ENCODE measurements at places on chromosomes 5 and 9.

GRCh38 chr5:77080905-77081304 lies 6.2 kb downstream of the ZBED3 start:
- DNase-seq: no peak

- no peak for DNase-seq
These were observed 30.4 kb upstream of the SLC2A8 start for GRCh38 chr9:127366594-127366993.

DNA sequence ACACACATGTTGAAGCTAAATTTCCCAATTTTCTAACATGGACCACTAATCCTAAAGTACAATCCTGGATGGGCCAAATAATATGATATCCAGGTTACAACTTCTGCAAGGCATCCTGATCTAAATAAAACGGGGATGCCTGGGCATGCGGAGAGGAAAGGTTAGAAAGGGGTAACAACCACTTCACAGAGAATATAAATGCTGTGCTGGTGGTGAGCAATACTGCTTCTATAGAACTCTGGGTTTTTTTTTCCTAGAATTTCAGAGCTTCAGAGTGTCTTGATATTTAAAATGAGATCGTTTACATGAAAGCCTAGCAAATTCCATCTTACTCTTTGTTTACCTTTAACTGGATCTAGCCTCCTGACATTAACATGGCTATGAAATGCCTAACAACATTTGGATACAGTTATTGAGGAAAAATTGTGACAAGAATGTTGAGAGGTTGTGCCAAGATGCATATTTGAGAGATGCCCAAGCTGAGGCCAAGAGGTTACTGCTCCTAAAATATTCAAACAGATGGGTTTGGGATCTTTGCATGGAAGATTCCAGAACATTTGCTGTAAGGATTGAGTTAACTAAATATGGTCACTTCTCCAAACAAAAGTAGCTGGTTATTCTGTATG lies 22.4 kb downstream of the TNFAIP8 start:
- DNase-seq: no peak

DNA sequence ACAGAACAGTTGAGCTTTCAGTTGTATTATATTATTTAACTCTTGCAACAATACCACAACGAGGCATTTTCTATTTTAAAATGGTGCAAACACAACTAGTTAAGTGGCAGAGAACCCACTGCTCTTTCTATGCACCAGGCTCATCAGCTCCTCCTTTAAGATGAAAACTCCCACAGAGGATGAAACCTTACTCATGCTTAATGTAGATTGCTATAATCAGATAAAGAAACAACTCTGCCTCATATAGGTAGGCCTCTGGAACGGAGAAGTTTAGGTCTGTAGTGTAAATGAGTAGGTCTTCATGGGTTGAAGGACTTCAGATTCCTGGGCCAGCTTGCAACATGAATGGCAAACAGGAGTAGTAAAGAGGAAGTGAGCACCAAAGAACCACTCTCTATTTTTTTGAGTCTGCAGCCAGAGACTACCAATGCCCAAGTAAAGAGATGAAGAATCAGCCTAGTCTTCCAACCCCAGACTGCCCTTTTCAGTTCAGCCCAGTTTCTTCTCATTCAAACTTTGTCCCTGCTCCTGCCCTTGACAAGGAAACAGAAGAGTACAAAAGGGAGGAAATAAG lies 33.9 kb downstream of the HACD4 start:
- DNase-seq: no peak

GRCh38 chr5:32935283-32935682 lies 224.2 kb downstream of the NPR3 start:
- no peak for DNase-seq

- no peak for DNase-seq
These were observed at the start of gene PCDHGA5 for GRCh38 chr5:141363952-141364660. Gene PCDHGA5 (plus strand): TSS chr5:141364162. CDS start chr5:141364331, 169 bp downstream.

DNA sequence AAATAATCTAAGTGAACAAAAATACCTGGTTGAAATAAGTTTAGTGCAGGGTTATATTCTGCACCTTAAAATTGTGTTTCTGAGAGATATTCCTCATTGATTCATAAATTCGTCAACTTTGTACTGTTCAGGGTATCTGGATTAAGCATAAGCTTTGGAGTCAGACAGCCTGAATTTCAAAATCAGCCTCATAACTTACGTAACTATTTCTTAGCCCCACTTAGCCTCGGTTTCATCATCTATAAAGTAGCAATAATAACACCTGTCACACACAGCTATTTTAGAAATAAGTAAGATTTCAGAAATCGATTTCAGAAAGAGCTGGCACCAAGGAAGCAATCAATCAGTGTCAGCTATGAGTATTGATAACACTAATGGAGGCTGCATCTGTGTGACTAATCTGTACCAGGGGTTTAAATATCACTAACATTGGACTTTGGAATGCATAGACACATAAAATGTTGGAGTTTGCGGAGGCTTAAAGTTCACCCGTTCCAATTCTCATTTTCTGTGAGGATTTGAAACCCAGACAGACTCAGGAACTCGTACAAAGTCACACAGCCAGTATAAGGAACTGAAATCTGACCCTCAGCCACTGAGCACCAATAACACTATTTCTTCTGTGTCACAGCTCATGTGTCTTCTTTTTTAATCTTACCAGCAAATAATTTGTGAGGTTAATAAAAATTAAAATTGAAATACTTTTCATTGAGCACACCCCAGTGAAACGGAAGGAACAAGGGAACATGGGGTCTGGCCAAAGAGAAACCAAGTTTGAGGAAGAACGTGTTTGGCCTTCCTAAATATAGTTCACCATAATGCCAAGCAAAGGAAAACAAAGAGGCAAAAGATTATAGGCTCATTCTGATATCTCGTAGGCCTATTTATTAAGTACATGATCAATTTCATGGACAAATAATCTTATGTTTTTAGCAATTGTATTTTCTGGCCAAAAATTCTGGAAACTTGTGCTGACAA lies 194.4 kb upstream of the PTGER4 start:
- DNase-seq: no peak

GRCh38 chr5:91136271-91136670 lies 246.8 kb downstream of the ARRDC3 start:
- DNase-seq: no peak

- no peak for DNase-seq
These were observed 5.7 kb downstream of the TRIM52 start for GRCh38 chr5:181255276-181255675.

GRCh38 chr5:138849439-138849838 lies 25.7 kb downstream of the LRRTM2 start:
- no peak for DNase-seq

DNA sequence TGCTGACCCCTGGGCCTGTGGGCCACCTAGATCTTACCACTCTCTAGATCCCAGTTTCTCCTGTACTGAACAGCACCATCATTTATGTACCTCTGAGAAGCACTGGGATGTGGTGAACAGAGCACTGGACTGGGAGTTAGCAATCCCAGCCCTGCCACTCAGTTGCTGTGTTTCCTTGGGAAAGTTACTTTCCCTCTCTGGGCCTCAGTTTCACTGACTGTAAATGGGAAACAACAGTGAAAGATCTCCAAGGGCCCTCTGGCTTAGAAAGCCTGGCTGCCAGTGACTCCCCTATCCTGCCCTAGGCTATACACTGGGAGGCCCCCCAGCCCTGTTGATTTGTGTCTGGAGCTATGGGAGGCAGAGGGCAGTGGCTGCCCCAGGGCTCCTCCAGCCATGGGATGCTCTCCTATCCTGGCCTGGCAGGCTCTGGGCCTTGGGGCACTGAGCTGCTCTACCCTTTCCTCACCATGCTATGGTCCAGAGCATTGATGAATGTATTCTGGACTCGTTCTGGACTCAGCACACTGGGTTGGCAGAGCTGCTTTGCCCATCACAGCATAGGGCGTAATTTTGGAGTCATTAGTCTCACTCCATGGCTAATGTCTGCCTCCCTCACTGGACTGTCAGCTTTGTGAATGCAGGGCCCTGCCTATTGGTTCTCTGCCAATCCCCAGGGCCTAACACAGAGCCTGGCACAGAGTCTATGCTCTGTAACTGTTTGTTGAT lies 99.3 kb downstream of the RGS3 start:
- no peak for DNase-seq

GRCh38 chr9:130741831-130742449 lies 48.4 kb downstream of the EXOSC2 start:
- no peak for DNase-seq

DNA sequence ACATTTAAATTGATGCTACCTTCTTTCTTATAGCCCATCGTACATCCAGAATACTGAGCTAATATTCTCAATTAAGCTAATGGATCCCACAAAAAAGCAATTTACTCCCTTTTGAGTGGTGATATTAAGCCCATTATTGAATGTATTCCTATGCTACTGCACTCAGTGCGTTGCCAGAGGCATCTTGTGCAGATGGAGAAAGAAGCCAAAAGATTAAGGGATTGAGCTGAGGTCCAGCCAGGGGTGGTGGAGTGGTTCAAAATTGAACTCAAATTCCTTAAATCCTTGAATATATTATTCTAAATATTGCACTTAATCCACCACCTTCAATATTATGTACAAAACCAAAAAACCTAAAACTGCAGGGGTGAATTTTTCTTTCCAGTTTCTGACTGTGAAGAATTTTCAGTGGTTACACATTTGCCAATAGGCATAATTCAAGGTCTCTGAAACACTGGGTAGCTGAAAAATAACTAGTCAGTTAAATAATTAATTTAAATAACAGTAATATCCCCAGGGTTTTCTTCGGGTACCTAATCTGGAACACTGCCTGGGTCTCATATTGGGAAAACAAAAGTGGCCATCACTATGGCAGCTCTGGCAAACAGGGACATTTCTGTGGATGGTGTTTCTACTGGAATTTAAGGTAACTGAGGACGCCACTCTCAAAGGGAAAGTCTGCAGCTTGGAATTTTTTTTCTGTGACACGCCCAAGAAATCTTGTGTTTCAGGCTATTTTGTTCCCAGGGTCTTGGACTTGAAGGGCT lies 6.2 kb upstream of the LIFR start:
- no peak for DNase-seq

GRCh38 chr5:36880761-36881160 lies 4.2 kb downstream of the NIPBL start:
- DNase-seq: no peak

DNA sequence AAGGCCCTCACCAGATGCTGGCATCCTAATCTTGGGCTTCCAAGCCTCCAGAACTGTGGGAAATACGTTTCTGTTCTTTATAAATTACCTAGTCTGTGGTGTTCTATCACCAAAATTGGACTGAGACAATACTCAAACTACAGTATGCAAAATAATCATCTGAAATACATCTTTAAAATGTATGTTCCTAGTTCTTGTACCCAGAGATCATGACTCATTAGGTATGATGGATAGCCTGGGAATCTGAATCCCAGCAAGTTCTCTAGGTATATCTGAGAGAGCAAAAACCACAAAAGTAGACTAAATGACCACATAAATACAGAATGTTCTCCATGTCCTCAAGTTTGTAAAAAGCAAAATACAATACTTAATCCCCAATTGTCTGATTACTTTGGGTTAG lies 166.3 kb downstream of the YIPF5 start:
- DNase-seq: no peak

GRCh38 chr5:63495225-63495624 lies 467.0 kb downstream of the HTR1A start:
- DNase-seq: no peak

DNA sequence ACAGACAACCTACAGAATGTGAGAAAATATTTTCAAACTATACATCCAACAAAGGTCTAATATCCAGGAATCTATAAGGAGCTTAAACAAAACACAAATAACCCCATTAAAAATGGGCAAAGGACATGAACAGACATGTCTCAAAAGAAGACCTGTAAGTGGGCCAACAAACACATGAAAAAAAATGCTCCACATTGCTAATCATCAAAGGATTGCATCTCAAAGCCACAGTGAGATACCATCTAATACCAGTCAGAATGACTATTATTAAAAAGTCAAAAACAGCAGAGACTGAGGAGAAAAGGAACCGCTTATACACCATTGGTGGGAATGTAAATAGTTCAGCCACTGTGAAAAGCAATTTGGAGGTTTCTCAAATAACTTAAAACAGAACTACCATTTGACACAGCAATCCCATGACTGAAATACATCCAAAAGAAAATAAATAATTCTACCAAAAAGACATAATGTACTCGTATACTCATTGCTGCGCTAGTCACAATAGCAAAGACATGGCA lies 39.1 kb upstream of the C5orf63 start:
- DNase-seq: no peak

DNA sequence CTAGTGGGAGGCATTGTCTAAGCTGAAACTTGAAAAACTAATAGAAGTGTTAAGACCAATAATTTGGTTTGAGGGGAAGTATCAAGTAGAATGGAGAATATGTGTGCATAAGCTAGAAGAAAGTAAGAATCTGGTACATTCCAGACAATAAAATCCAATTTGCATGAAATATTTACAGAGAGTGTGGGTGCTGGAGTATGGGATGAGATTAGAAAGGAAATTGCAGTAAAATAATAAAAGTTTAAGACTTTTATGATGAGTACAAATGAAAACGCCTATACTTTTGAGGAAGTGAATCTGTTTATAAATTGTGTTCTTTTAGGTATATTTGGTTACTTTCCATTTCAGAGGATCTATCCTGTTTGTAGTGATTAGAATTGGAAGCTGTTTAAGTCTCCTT lies 165.4 kb upstream of the TNC start:
- no peak for DNase-seq

DNA sequence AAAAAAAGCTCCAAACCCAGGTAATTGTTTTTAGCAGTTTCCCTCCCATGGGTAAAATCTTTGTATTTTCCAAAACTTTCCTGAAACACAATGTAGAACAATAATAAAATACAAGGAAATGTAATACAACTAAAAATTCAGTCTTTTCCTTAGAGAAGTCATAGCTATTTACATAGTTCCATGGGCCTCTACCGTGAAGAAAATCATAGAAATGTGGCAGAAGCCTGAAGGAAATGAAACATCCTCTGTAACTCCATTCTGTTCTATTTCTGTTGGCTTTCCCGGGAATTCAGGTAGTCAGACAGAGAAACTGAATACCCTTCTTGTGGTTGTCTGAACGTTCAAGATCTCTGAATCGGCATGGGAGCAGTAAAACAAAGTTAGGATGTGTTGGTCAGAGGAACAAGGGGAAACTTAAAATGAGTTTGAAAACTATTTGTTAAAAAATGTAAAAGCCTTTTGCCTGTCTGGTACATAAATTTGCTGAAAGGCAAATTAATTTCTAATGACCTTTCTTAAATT lies 202.4 kb upstream of the ZNF608 start:
- no peak for DNase-seq

DNA sequence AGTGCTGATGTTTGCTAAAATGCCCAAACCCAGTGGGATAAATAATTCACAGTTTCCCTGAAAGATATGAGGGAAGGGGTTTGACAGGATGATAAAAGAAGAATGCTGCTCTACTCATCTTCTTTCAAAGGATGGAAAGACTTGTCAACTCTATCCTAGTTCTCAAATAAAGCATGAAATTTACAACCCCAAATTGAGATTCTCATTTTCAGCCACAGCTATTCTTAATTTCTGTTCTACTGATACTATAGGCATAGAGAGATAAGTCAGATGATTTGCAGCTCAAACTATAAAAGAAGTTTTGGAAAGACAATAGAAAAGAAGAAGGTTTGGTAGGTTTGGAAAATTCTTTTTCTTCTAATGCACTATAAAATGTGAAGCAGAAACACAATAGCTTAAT lies 542.6 kb downstream of the CSNK1G3 start:
- DNase-seq: no peak

GRCh38 chr9:129570450-129571297 lies 50.2 kb downstream of the C9orf50 start:
- no peak for DNase-seq
